ENCODE measurements at places on chromosomes 1 and 21.

- DNase-seq, result no peak
Measured at GRCh38 chr1:197029749-197030148, 37.3 kb downstream of the F13B start.

GRCh38 chr1:77624102-77624501, 58.4 kb downstream of the ZZZ3 start:
- DNase-seq, result no peak

- no peak for DNase-seq
Measured at GRCh38 chr1:156655151-156655903, 13.4 kb downstream of the BCAN start.

- DNase-seq, result no peak
Measured at GRCh38 chr21:45800339-45801080, 157.0 kb downstream of the PCBP3 start.

GRCh38 chr1:19676438-19676922, 11.8 kb downstream of the HTR6 start:
- no peak for DNase-seq

DNA sequence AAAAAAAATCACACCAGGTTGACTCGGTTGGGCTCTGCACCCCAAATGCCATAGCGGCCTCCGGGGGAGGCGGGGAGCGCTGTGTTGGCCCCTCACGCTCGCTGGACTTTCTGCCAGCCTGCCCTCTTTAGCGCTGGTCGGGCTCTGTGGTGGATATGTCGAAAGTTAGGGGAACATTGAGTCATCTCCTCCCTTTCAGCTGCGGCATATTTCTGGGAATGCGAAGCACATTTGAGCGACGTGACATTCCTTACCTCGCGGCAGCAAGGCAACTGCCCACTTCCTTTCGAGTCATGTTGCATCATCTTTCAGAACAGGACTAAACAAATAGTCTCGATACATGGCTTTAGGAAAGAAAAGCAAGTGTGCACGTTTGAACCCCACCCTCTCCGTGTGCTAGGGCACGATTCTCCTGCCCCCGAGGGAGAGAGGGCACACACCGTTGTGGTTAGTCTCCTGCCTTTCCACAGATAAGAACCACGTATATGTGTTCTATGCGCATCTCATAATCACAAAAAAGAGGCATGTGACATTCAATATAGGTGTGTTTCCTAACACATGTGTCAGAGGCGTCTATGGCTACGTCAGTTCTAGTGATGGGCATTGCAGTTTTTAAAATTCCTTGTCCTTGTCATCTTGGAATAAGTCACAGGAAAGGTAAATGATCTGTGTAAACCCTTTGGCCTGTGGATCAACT, 105.9 kb upstream of the SLC45A1 start:
- DNase-seq, result no peak

DNA sequence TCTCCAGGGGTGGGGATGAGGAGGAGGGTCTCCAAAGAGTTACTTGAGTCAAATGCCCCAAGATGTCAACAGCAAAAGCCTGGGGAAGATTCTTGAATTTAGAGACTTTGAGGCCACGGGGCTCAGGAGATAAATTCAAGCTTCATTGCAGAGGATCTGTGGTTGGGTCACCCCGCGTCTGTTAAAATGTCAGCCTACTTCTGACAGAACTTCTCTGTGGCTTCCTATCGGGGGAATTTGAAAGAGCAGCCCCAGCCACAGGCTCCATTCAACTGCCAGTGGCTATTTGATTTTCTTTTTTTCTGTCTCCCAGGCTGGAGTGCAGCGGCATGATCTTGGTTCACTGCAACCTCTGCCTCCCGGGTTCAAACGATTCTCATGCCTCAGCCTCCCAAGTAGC, 62.5 kb upstream of the EFHD2 start:
- no peak for DNase-seq

DNA sequence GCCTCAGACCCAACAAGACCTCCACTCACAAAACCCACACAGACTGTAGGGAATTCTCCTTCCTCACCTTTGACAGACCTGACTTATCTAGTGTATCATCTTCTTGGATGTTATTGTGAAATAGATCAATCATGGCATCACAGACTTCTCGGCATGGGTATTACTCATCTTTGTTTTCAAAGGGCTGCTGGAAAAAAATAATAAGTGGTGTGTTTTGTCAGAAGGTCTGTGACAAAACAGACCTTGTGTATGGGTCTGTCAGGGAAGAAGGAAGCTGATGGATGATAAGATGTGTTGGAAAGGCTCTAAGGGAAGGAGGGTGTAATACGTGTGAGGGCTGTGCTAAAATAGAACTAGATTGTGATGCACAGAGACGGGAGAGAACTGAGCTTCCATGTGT, 13.9 kb upstream of the S100A7 start:
- DNase-seq, result no peak

Data from NCI-H146 (cell line).